ENCODE measurements at places on chromosomes 12 and 14.

- no peak for DNase-seq
Observed at GRCh38 chr14:99562856-99563748, 40.9 kb downstream of the CCDC85C start.

DNA sequence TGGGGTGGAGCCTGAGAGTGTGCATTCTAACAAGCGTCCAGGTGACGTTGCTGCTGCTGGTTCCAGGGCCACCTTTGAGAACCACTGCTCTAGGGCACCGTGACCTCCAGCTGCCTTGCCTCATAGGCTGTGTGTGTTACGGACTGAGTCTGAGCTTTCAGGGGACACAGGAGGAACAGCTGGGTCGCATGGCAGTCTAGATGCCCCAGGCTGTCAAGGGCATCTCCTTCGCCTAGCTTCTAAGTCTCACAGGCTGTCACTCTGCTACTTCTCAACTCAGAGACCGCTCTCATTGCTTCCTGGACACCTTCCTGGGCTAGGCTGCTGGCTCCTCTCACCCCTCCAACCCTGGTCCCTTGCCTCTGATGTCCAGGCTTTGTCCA is 965 bp downstream of the KRT73 start:
- DNase-seq: no peak

GRCh38 chr12:126286203-126286602 is 1221.0 kb downstream of the AACS start:
- no peak for DNase-seq

- no peak for DNase-seq
Observed at GRCh38 chr14:31400031-31400638, 20.2 kb downstream of the HEATR5A start.

DNA sequence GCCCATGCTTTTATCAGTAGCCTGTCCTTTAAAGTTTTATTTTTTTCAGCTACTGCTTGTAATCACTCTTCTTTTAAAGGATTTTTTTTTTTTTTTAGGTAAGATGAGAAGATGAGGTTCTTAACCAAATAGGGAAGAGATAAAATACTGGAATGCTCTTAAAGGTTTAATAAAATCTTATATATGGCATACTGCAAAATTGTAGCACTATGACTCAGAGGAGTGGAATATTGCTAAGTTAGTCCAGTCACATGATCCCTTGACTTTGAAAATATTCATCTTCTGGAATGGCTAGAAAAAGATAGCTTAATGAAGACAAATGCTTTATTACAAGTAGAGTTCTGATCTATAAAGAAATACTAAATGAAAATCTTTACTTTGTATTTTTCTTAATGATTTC is 116.6 kb downstream of the NAV3 start:
- no peak for DNase-seq

DNA sequence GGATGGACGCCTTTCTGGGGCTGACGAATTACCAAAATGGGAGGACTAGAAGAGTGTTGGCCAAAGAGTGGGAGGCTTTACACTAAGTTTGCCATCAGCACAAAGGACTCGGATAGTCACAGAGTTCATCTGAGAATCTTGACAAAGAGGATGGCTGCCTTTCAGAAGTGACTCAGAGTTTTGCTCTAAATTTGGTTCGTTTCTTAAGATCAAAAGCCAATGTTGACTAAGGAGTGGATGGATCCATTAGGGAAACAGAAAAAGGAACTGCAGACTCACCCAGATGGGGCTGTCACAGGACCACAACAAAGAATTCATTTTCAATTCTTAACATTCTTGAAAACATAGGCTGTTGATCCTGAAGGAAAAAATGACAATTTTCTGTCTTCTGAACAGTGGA is 81.3 kb upstream of the DUSP6 start:
- DNase-seq: no peak

DNA sequence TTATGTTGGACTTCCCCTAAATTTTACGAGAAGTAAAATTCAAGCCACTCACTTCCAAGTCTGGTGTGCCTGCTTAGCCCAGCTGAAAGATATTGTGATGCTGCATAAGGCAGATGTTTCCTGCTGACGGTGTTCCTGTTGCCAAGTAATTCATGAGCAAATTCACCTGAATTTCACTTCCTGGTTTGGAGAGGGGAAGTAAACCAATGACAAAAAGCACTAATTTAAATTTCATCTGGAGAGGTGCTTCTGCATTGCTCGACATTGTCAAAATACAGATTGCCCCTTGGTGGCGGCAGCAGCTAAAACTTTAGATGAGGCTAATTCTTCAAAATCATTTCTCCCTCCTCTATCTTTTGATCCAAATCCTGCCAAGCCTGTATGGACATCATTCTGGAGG is 281.1 kb downstream of the AACS start:
- DNase-seq: no peak

GRCh38 chr12:68794653-68795251 is 13.2 kb upstream of the MDM2 start:
- DNase-seq: no peak

- DNase-seq: no peak
Observed at GRCh38 chr12:128682548-128683275, 141.0 kb downstream of the SLC15A4 start.

- no peak for DNase-seq
Observed at GRCh38 chr14:53845813-53846693, 110.6 kb downstream of the BMP4 start.

DNA sequence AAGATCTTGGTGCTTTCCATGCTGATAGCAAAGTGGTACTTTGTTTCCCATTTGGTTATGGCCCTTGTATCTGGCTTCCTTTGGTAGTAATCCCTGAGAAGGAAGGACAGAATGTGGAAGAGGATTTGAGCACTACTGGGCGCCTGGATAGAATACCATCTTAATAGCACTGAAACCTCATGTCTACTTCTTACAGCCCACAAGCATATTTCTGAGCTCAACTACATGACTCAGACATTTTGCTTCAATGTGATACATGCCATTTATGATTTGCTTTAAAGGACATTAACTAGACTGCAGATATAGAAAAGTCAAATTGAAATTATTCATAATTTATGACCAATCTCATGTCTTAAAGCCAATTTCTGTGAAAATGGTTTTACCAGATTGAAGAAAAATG is 80.4 kb downstream of the LIN7A start:
- no peak for DNase-seq

- DNase-seq: no peak
Observed at GRCh38 chr12:51896236-51896635, 8.3 kb downstream of the ANKRD33 start.

DNA sequence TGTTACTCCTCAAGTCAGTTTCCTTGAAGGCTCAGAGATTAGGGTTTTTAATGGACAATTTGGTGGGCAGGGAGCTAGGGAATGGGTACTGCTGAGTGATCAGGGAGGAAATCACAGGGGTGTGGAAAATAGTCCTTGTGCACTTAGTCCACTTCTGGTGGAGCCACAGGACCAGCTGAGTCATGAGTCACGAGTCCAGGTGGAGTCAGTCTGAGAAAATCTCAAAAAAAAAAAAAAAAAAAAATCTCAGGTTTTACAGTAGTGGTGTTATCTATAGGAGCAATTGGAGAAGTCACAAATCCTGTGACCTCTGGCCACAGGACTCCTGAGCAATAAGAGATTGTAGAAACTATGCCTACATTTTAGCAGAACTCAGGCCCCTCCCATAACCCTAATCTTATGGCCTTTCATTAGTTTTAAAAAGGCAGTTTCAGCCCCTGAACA is 28.2 kb upstream of the AMN1 start:
- no peak for DNase-seq

- DNase-seq: no peak
Observed at GRCh38 chr14:38083039-38083438, 124.7 kb upstream of the SSTR1 start.

DNA sequence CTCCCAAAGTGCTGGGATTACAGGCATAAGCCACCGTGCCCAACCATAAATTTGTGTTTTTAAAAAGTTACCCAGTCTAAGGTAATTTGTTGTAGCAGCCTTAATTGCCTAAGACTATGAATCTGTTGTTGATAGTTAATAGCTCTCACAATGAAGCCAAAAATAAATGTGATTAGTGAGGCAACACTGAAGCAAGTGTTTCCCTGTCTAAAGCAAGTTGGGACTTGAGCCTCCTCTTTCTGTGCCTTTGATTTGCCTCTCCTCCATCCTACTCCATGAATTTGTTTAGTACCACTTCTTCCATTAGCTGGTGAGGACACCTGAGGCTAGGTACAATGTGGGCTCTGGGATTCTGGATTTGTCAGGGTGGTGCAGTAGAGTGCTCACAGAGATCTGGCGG is 36.8 kb downstream of the DAAM1 start:
- no peak for DNase-seq

Measured in activated naive CD8-positive, alpha-beta T cell treated with anti-CD3 and anti-CD28 coated beads for 36 hours (primary cell).